ENCODE measurements at places on chromosomes 3 and 15.

DNA sequence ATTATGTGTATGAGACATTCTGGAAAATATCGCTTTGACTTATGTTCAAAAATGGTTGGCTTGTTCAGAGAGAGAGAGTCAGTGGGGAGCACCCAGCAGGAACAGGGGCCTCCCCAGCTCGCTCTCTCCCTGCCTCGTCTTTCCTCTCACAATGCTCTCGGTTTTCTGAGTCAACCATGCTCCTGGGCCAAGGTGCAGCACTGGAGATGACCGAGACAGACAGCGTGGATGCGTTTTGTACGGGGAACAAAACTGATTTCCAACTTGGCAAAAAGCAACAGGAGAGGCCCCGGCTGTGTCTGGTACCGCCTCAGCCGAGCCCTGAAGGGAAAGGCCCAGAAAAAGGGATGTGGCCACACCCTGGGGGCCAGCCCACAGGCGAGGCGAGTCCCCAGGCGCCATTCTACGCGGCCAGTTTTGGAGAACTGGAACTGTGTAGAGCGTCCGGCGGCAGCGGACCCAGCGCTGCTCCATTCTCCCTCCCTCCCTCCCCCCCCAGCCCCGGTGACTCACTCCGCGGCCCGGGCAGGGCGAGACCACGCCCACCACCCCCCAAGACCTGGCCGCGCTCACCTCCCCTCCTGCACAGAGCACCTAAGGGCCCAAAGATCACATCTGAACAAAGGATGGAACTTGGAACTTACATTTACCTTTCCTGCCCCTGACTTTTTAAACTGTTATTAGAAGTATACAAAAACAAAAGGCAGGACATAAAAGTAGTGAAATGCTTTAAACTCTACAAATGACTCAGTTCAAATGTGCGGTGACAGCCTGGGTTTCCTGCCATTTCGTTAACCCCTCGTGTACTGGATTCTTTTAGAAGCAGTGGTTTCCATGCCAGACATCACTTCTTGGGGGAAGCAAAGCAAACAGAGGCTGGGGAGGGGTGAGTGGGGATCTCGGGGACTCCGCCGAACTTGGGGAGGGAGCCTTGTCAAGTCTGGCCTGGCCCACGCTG lies 12.7 kb downstream of the ATP10A start:
- DNase-seq, result peak; percentile 84

GRCh38 chr3:156172536-156172935 lies 52.2 kb downstream of the KCNAB1 start:
- DNase-seq, result no peak

- no peak for DNase-seq
Measured at GRCh38 chr3:187264911-187265310, 26.6 kb downstream of the MASP1 start.

DNA sequence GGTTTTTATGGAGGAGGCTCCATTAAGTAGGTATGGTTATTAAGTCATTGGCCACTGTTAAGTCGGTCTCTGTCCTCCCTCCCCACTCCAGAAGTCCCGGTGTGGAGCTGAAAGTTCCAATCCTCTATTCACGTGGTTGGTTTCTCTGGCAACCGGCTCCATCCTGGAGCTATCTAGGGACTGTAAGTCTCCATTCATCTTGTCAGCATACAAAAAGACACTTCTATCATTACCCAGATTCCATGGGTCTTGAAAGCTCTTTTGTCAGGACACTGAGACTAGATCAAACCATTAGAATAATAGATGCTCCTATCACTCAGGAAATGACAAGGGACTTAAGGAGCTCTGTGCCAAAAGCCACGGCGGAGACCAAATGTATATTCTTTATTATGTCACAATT lies 110.3 kb downstream of the PIK3CB start:
- no peak for DNase-seq

DNA sequence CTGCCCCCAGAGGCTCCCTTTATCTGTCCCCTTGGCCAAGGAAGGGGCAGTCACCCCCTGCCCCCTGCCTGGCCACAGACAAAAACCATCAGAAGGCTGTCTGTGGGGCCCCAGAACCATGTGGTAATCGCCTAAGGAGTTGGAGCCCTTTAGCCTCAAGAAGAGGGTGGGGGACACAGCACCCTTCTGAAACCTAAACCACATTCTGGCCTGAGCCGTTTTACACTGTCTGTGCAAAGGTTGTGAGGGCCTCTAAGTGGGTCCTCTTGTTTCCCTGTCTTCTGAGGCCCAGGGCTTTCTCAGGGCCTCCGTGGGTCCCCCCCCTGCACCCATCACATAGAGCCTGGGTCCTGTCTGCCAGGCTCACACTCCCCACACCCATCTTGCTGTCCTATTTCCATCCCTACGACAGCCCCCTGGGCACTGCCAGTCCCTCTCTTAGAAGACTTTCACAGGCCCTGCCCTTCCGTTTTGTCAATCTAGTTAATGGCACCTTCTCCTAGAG lies 17.9 kb upstream of the RPUSD3 start:
- DNase-seq, result no peak

DNA sequence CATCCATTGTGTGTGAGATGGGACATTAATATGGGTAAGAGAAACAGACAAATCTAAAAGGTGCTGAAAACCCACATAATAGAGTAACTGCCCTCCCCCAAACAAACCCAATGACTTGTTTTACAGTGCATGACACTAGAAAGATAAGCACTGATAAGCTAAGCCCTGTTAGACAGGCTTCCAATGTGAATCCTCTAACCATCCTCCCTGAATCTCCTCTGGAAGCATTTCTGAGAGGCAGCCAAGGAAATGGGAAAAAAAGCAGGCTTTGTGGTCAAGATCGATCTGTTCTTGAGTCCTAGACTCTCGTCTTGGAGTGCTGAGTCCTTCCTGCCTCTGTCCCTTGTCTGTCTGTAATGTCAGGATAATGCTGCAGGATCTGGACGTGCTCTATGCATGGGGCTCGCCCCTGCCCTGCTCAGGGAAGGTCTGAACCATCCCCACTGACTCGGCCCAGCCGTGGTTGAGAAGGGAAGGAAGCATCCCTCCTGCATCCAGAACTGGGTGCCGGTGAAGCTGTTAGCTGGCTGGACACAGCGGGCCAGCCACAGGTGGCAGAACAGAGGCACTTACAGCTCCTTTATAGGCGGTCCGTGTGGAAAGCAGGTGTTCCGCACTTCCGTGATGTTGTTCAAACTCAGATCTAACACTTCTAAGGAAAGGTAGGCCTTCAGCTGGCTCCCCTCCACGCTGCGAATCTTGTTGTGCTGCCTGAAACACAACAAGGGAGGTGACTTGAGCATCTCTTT lies 84.1 kb downstream of the LRIG1 start:
- DNase-seq, result no peak

- DNase-seq, result peak; percentile 60
Measured at GRCh38 chr3:4474683-4475490, 7.8 kb upstream of the SUMF1 start.

GRCh38 chr3:136862617-136863322 lies 762 bp downstream of the NCK1 start:
- DNase-seq, result peak; percentile 71

DNA sequence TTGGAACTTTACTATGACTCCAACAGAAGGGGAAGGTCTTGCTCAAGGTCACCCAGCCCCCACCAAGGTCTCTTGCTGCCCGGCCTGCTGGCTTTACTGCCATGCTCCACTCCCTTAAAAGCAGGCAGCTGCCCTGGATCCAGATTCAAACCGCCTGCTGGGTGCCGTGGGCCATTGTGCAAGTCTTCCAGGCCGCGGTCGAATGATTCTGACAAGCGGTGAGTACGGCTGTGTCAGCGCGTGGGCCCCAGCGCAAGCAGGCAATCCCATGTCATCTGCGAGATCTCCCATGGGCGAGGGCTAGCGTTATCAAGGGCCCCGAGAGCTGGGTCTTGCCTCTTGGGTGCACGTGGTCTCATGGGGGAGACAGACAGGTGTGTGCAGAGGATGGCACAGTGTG lies 37.6 kb downstream of the CORO2B start:
- DNase-seq, result no peak

DNA sequence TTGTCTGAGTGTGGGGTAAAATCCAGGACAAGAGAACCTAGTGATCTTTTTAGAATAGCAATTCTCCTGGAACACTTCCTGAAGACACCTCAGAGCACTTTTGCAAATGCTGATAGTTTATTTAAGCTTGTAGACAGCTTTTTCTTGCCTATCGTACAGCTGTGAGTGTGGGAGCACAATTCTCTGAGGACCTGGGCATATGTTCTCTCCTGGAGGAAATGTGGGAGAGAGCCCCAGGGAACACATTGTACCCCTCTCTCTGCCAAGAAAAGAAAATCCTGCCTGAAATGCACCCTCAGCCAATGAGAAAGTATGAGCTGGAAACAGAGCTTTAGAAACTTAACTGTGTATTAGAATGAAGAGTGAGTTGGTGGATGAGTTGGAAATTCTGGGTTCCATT lies 308.3 kb upstream of the SEMA6D start:
- DNase-seq, result no peak

DNA sequence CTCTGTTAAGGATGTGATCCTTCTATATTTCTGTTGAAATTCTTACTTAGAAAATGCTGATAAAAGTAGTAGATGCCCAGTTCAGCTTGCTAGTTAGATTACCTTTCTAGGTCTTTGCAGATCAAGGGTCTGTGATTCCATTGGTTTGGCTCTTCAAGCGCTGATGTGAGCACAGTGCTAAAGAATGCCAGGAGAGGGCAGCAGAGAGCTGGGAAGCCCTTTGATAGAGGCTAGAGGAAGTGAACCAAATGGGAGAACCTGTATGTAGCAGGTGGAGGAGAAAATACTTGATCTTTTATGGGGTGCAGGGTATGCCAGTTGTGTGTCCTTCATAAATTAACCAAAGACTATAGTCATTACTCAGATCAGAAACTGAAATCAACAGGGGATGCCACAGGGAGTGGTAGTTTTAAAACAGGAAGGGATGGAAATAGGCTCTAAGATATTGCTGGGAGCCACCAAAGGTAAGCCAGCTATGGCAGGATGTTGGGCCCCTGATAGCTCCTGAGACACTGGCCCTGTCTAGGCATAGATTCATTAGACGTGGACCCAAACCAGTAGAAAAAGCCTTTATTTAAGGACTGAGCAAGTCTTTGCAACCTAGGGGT lies 677.4 kb downstream of the SQOR start:
- peak; percentile 74 for DNase-seq

DNA sequence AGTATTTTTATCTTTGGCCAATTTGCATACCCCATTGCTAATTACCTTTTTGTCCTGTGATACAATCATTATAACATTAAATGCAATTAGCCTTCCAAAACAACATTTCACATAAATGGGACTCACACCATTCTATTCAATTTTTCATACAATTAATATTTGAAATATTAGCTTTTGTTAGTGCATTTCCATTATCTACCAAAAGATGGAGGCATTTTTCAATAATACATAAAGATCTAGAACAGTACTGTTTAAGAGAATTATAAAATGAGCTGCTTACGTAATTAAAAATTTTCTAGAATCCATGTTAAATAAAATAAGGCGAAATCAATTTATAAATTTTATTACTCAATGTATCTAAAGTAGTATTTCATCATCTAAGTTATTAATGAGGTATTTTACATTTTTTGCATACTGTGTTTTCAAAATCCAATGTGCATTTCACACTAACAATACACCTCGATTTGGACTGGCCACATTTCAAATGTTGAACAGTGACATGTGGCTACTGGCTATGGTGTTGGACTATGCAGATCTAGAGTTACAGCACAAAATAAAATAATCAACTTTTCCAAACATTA lies 74.3 kb downstream of the TJP1 start:
- DNase-seq, result no peak

GRCh38 chr3:43077261-43077660 lies 28.6 kb downstream of the POMGNT2 start:
- DNase-seq, result no peak

GRCh38 chr3:144499001-144499930 lies 527.6 kb downstream of the DIPK2A start:
- no peak for DNase-seq

DNA sequence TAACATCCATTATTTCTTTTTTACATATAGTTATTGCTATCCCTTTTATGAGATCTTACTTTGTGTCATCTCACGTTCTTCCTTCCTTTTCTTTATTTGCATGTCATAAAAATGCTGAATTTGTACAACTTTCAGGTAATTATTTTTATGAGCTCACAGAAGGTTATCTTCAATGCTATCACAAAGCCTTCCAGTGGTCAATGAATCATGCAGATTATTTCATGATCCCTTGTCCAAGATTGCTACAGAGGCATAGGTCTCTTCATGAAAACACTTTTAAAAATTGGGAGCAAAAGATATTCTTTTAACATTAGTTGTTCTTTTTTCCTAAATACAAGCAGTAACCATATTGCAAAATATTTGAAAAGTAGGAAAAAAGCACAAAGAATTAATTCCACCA lies 880.1 kb upstream of the NR2F2 start:
- no peak for DNase-seq

DNA sequence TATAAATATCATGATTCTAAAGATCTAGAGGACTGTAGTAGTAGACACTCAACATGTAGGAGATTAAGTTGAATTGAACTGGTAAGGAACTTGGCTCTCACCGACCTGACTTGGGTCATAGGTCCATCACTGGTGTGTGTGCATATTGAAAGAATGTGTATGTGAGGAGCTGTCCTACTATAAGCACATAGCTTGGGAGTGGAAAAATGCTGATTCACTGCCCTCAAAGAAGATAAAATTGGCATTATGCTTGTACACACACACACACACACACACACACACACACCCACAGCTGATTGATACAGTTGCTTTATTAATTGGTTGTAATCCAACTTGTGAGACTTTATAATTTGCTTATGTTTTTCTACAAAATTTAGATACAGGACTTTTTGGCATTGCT lies 411.0 kb upstream of the NR2F2 start:
- DNase-seq, result no peak

GRCh38 chr15:62262305-62262941 lies 97.3 kb upstream of the C2CD4B start:
- no peak for DNase-seq

GRCh38 chr3:149538371-149538770 lies 63.9 kb downstream of the TM4SF4 start:
- no peak for DNase-seq

- DNase-seq, result no peak
Measured at GRCh38 chr15:94312946-94313345, 81.6 kb downstream of the MCTP2 start.

DNA sequence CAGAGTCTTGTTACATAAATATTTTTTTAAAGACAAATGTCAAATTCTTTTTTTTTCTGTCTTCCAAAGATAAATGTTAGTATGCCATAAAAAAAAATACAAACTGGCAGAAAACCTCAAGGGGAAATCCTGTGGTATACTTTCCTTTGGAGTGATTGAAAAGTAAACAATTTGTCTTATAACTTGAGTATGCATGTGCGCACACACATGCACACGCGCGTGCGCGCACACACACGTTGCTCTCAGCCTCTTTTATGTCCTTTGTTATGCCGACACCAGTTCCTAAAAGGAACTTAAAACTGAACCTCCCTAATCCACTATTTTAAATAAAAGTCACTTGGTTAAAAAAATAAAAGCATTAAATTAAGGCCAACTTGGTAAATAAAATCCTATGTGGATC lies 58.1 kb downstream of the TGFBR2 start:
- DNase-seq, result no peak

GRCh38 chr3:17581421-17582080 lies 160.9 kb downstream of the TBC1D5 start:
- no peak for DNase-seq

DNA sequence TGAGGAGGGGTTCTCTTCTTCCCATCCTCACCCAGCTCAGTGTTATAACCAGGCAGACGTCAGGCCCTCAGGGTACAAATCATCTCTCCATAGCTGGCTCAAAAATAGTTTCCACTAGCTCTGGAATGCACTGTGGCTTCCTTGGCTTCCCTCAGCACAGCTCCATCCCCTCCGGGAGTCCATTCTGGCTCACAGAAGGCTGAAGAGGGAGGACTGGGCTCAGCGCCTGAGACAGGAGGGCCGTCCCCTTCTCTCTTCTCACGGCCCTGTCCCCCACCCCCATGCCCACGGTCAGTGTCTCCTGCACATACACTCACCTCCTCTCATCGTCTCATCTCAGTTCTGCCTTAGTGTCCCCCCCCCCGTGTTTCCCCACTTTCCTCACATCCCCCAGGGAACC lies 50.1 kb downstream of the UMPS start:
- no peak for DNase-seq
